Skin of body (tissue), 3 donors: ENCODE measurements at places on chromosomes 12 and 14.

DNA sequence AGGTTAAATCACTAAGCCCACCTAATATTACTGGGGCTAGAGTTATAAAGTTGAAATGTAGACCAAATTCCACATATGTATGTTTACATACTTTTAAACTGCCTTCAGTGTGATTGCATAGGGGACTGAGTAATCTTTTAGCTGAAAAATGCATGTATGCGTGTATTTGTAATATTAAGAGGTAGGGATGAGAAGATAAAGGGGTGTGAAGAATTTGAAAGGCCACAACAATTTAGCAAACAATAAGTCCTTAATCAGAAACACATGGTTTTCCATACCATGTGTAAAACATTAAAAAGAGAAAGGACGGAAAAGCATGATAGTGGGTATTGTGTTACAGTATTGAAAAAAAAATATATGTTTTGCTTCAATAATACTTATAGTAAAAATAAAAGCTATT, 919.9 kb upstream of the FLRT2 start:
- DNase-seq: peak; percentile 7

GRCh38 chr14:94491511-94491910, 15.5 kb upstream of the SERPINA9 start:
- no peak for DNase-seq

DNA sequence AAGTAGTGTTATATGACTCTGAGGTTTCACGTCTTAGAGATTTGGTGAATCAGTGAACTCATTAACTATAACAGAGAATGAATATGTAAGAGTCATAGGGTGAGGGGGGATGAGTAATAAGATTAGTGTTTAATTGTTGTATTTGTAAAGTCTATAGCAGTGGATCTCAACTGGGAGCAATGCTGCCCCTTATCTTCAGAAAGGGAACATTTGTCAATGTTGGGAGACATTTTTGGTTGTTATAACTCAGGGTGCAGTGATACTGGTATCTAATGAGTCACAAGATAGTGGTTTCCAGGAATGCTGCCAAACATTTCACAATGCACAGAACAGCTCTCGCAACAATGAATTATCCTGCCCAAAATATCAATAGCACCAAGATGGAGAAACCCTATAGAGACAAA, 1193.7 kb downstream of the GALC start:
- no peak for DNase-seq

DNA sequence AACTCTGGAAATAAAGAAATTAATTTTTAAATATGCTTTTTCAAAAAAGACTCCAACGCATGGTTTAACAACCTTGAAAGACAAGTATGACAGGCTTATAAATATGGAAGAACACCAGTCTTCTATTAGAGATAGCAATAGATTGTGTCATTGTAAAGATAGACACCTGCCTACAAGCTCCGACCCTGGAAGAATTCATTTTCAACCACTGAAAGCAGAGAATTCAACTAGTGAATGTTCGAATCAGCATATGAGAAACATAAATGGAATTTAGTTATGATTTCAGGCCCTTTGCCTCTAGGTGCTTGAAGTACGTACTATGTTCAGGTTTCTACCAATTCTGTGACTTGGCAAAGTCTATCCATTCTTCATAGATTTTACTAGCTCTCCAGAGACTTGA, 244.5 kb downstream of the DPY19L2 start:
- DNase-seq: no peak

GRCh38 chr14:72664651-72665050, 229.2 kb downstream of the DPF3 start:
- DNase-seq: no peak

GRCh38 chr12:14756334-14757143, 46.7 kb downstream of the WBP11 start:
- no peak for DNase-seq

GRCh38 chr14:79947440-79948054, 263.8 kb downstream of the DIO2 start:
- DNase-seq: no peak

DNA sequence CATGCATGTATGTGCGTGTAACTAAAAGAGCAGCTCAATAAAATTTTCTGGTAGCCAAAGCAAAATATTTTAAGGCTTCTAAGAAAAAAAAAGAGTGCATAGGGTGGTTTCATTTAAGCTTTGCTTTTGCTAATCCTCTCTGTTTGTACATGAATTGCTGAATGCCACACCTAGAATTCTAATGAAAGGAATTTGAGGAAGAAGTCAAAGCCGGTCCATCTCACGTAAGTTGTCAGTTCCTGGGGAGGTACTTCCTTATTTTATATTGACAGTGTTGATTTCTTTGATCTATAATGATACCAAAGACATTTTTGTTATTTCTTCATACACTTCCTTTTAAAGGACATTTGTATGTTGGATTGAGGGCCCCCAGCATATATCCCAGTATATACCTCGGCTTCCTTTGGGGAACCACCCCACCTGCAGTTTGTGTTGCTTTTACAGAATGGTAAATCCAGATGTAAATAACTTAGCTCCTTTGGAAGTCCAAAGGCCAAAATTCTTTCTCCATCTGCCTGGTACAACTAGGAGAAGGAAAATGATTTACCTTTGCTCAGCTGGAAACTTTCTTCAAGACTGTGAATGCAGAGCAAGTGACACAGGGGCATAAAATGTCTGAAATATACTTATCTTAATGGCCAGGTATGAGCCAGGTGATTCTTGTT, 420.9 kb upstream of the ATP2B1 start:
- no peak for DNase-seq

GRCh38 chr12:2046957-2047356, 5.8 kb upstream of the CACNA1C start:
- no peak for DNase-seq

DNA sequence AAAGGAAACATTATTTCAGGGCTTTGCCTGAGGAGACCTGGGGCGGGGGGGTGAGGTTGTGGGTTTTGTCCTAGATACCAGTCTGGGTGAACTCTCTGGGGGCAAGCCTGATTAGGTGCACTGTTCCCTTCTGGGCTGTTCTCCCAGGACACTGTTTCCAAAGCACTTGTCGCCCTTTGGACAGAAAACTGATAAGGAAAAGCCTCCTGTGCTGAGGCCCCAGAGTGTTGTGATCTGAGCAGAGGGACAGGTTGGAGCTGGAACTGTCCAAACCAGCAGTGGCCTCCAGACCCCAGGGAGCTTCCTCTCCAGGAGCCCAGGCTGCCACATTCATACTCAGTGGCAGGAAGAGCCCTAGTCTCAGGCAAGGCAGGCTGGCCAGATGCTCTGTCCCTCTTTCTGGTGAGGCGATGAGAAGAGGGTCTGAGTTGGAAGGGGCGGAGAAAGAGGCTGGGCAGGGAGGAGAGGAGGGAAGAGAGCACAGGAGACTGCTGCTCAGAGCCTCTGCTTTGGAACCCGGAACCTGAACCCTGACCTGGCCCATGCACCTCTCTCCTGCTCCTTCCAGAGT, 1.9 kb downstream of the GALNT16 start:
- DNase-seq: no peak
